ENCODE measurements at places on chromosomes 2 and 18.

DNA sequence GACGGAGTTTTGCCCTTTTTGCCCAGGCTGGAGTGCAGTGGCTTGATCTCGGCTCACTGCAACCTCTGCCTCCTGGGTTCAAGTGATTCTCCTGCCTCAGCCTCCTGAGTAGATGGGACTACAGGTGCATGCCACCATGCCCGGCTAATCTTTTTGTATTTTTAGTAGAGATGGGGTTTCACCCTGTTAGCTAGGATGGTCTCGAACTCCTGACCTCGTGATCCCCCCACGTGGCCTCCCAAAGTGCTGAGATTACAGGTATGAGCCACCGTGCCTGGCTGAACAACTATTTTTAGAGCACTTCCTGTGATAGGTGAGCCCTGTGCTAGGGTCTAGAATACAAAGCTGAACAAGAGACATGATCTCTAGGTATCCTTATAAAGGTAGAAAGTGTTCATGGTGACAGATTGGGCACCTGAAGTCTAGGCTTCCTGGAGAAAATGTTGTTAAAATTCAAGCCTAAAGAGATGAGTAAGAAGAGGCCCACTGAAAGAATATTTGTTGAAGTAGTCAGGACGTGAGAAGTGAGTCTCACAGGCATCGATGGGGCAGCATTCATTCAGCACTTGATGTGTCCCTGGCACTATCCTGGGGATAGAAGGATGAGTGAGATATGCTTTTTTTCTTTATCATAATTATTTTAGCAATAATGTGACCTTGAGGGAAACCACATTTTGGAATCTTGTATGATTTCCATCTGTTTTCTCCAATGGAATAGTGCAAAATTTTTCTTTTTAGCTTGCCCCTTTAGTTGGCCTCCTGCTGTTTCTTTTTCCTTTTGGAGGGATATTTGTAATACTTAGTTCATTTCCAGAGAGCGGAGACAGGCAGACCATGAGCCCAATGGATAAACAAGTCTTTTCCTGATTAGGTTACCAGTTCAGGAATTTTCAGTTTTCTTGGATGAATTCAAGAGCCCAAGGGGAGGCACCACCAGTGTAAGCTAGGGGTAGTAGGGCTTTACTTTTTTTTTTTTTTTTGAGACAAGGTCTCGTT lies 5.1 kb downstream of the ZNF236 start:
- no peak for DNase-seq

- no peak for DNase-seq
These were observed 163.0 kb downstream of the IRS1 start for GRCh38 chr2:226636586-226636985.

- no peak for DNase-seq
These were observed 33.3 kb upstream of the KLF11 start for GRCh38 chr2:10009811-10010781.

- no peak for DNase-seq
These were observed 34.5 kb upstream of the L3MBTL4 start for GRCh38 chr18:6449213-6449612.

DNA sequence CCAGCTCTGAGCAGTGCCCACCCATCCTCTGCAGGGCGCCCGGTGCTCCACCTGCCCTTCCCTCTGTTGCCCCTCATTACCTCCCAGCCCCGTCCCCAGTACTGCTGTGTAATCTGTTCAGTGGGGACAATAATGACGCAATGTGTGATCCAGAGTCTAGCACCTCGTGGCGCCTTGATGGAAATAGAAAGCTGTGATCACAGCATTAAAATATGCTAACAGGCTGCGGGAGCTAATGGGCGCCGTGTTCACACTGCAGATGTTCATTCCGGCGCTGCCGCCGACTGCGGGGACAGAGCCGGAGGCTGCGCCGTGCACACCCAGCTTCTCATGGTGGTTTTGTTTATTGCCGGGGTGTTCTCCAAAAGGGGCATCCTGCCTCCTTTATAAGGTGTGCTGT lies 235.2 kb downstream of the LDLRAD4 start:
- DNase-seq: no peak

GRCh38 chr18:51006948-51007789 lies 22.8 kb upstream of the SMAD4 start:
- no peak for DNase-seq

- no peak for DNase-seq
These were observed 22.0 kb downstream of the HYCC2 start for GRCh38 chr2:201049455-201049854.

GRCh38 chr2:203708846-203709396 lies 2.5 kb downstream of the CD28 start:
- no peak for DNase-seq

- no peak for DNase-seq
These were observed 8.8 kb upstream of the MARCHF7 start for GRCh38 chr2:159703491-159703890.
